ENCODE measurements at places on chromosomes 3 and 15. TPM values are rescaled to one million over a fixed set of nuclear protein-coding genes. Genes with fewer than 3 reads are reported as not detected.

DNA sequence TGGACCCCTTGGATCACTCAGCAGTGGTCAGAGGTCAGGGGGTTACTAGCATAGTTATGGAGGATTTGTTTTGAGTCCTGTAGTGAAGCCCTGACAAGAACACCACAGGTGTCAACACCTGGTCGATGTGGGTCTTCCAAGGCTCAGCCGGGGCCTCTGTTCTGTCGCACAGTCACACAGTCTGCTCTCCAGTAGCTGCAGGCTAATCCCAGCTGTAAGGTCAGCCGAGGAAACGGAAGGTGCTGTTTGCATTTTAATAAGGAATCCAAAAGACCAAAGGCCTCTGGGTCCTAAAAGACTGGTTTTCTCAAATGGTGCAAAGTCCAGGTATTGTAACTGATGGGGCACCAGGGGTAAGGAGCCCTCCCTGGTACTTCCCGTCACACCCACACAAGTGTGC lies 71.7 kb downstream of the RPLP1 start:
- DNase-seq: no peak

- no peak for DNase-seq
Observed at GRCh38 chr15:75578173-75578947, 755 bp downstream of the PTPN9 start.

- no peak for DNase-seq
Observed at GRCh38 chr3:153944084-153944483, 177.1 kb upstream of the ARHGEF26 start.

DNA sequence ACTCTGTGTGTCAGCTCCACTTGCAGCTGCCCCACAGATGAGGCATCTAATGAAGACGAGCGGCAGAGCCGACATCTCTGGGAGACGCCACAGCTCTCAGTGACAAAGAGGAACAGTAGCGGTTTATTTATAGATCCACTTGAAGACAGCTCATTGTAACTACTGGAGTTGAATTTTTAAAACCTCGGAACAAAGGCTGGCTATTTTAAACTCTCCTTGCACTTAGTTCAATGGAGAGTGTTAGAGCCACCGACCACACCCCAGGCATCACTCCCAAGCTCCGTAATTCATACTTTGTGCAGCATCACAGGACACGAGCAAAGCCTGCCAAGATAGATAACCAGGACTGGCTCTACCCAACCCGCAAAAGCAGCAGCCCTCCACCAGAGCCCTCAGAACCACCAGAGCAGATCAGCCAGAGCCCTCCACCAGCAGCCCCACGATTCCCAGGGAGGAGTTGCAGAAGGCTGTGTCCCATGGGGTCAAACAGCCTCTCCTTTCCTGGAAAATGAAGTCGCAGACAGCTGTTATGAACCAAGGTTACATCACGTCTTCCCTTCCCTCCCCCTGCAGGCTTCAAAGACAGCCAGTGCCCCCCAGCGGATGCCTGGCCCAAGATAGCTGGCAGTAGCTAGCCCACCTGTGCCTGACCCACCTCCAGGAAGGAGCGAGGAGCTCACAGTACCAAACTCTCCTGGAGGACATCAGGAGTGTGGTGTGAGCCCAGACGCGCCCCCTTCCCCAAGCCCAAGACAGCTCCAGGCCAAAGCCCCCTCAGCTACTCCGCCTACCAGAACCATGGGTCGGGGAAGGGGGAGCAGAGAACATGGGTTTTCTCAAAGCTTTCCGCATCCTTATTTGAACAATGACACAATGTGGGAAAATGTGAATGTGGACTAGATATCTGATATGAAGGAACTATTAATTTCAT lies 45.7 kb downstream of the POC1A start:
- DNase-seq: no peak

DNA sequence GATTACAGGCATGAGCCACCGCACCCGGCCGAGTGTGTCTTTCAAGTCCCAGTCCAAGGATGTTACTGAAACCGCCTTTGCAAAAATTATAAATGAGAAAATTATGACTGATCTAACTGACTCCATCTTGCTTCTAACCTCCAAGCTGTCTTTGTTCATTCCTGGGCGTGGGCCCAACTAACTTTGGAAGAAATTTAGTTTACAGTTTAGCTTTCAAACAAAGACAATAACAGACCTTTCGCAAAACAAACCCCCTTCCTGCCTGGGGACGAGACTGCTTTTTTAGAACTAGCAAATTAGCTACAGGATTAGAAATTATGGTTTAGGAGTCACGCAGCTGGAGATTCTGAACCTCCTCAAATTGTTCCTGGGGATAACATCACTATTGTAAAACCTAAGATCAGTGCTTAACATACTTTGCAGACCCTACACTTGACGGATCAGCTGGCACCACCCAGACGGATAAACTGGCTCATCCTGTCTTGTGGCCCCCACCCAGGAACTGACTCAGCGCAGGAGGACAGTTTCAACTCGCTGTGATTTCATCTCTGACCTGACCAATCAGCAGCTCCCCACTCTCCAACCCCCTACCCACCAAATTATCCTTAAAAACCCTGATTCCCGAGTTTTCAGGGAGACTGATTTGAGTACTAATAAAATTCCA lies 23.8 kb downstream of the NANOGP8 start:
- DNase-seq: peak; percentile 55

DNA sequence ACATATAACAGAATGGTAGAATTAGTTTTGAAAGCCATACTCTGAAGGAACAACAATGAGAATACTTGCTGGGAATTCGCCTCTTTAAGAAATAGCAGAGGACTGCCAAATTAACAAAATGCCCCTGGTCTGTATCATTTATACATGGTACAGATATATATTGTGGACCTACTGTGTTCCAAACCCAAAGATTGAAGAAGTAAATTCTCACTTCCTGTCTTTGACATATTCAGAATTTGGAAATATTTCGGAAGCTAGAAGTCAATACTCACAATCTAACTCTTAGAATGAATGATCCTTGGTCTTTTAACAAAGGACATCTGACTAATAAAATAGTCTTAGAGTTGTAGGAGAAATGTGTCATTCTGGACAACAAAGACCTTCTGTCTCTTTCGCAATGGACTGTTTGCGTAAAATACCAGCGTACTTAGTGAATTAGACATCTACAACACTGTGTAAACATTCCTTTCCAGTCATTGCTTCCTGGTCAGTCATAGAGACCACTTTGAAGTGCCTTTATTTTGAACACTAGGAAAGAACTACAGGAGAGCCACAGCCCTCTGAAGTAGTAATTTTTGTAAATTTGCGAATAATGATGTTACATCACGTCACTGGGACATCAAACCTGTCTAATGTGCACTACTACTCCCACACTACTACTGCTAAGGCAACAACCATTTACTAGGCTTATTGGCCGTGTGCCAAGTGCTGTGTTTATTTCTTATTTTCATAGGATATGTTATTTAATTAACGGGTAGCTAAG lies 68.0 kb downstream of the CHL1 start:
- DNase-seq: no peak

- DNase-seq: no peak
Observed at GRCh38 chr3:14403619-14404155, 1.3 kb downstream of the SLC6A6 start.

DNA sequence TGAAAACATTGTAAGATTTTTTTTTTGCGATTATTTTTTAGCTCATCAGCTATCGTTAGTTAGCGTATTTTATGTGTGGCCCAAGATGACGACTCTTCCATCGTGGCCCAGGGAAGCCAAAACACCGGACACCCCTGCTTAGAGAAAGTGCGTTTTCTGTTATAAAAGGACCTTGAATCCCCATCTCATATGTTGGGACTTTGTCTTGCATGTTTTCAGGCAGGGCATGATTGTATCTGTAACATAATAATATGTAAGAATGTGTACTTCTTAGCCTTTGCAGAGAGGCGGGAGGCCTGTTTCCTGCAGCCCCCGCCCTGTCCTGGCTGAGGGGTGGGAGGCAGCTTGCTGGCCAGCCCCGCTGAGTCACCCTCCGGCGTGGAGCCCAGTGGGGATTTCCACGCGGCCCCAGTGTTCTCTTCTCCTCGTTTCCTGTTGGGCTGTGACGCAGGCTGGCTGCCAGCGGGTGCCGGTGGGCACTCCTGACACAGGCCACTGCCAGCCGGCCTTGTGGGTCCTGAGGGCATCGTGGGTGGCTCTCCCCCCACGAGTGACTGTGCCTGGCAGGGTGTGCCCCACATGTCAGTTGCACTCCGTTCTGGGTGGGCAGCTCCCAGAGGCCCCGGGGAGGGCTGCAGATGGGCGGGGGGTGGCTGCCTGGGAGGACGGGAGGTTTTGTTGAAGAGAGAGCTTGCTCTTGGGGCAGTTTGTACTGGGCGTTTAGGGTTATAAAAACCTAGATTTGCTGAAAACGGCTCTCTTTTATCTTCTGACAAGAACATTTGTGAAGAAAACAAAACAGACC lies 55.6 kb downstream of the SMAD3 start:
- DNase-seq: no peak

GRCh38 chr15:40879609-40880008 lies 5.6 kb upstream of the RHOV start:
- DNase-seq: no peak

- DNase-seq: no peak
Observed at GRCh38 chr3:192564611-192565010, 162.7 kb downstream of the FGF12 start.

GRCh38 chr3:7621046-7621630 lies 760.2 kb downstream of the GRM7 start:
- no peak for DNase-seq

GRCh38 chr3:113008117-113008516 lies 17.3 kb downstream of the GTPBP8 start:
- no peak for DNase-seq

DNA sequence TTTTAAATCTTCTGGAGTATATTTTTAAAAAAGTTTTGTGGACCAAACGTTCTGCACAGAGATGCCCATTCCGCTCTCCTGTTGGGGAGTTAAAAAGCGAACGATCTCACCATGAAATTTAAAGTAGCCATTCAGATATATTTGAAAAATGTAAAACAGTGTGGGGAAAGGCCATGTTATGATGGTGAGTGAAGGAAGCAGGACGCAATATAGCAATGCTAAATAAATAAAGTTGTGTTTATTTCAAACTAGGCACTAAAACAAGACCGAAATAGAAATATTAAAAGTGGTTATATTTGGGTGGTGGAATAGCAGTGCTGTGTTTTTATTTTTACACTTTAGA lies 327 bp upstream of the CCDC13 start:
- no peak for DNase-seq

GRCh38 chr3:14377838-14378169 lies 24.6 kb upstream of the SLC6A6 start:
- no peak for DNase-seq

DNA sequence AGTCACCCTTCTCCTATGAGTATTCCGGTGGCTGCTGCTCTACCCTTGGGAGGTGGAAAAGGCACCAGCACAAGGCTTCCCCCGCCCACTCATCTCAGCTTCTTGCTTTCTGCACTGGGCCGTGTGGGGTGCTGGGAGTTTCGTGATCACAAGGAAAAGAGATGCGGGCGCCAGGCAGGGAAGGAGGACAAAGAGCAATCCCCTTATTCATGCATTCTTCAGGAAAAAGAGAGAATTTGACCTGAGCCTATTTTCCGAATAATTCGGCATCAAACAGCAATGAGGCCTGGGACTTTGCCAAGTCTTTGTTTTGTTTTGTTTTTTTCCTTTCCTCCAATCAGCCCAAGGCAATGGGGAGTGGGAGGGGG lies 102.2 kb upstream of the LPP start:
- no peak for DNase-seq

DNA sequence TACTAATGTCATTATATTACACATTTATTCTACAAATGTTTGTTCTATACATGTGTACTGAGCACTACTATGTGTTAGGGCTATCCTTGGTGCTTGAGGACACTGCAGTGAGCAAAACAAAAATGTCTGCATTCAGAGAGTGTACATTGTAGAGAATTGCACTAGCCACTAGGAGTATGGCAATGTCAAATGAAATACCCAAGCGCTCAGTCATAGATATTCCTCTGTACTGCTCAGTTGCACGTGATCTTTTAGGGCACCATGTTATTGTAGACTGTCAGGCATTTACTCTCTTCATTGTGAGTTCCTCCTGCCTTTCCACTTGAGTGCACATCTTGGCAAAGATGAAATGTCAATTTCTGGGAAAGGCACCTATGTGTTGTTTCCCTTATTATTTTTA lies 36.8 kb downstream of the FNDC3B start:
- no peak for DNase-seq

DNA sequence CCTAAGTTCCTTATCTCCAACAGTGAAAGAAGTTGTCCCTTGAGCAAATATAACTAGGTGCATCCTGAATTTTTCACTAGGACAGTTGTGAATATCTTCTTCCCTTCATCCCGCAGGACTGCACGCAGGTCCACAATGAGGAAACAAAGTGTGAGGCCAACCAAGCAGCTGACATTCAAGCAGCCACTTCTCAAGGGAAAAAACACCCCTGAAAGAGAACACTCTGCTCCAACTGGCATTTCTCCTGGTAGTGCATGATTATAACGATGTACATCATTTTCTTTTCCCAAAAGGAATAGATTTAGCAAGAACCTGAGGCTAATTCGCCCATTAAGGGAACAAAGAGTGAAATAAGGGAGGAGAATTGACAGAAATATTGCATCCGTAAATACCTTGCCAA lies 74.5 kb downstream of the ANXA2 start:
- DNase-seq: no peak

DNA sequence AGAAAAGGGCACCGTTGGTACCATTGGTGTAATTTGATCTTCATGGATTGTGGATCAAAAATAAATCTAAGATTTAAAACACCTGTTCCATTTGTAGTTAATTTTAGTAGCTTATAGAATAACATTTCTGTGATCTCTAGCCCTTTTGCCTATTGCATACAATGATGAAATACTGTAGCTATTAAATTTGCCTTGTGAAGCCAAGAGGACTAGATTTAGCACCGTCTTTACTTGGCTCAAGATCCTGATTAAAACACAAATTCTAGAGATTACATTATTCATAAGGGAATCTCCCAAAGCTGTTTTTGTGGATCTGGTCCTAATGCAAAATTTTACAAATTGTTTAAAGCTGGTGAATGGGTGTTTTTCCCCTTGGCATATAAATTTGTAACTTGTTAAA lies 8.2 kb downstream of the TBC1D23 start:
- DNase-seq: no peak

GRCh38 chr3:192943393-192943792 lies 25.7 kb upstream of the MB21D2 start:
- no peak for DNase-seq

GRCh38 chr3:181329024-181329423 lies 339.5 kb upstream of the DNAJC19 start:
- no peak for DNase-seq

GRCh38 chr15:85886309-85886811 lies 91.6 kb upstream of the KLHL25 start:
- no peak for DNase-seq

GRCh38 chr3:78918361-78919020 lies 849.3 kb downstream of the ROBO1 start:
- no peak for DNase-seq

GRCh38 chr3:98717584-98717983 lies 45.6 kb upstream of the ST3GAL6 start:
- DNase-seq: no peak

Gene MLH1
- total RNA-seq: 47.3 TPM

Gene CXCR6
- not detected for total RNA-seq

Gene LRRC31
- total RNA-seq: not detected

Gene IL16
- total RNA-seq: 0.09 TPM

Gene DPPA2
- total RNA-seq: 12.6 TPM

Gene UBAP1L
- total RNA-seq: 1.7 TPM

Gene ANKRD34C
- not detected for total RNA-seq

Gene PPARG
- total RNA-seq: 0.27 TPM

Gene CMTM6
- 51.5 TPM for total RNA-seq

Gene CRTC3
- 5.0 TPM for total RNA-seq

Gene MEIS2
- 0.22 TPM for total RNA-seq

Gene TMEM108
- 14.3 TPM for total RNA-seq

Gene IL5RA
- not detected for total RNA-seq

Gene TICRR
- 37.3 TPM for total RNA-seq

Gene CATSPER2
- total RNA-seq: 1.2 TPM

Gene SNURF
- 76.5 TPM for total RNA-seq

Gene EXD1
- 0.54 TPM for total RNA-seq

All from H1 (cell line).